Cardiac septum (tissue), 1 donor: ENCODE measurements at places on chromosomes 3 and 15. TPM values are rescaled to one million over a fixed set of nuclear protein-coding genes. Genes with fewer than 3 reads are reported as not detected.

SLC22A14 gene
- total RNA-seq = 0.24 TPM

ISY1 gene
- total RNA-seq = 23.9 TPM

ACTRT3 gene
- total RNA-seq = 0.57 TPM

PPP1R14D gene
- total RNA-seq = not detected

DNA sequence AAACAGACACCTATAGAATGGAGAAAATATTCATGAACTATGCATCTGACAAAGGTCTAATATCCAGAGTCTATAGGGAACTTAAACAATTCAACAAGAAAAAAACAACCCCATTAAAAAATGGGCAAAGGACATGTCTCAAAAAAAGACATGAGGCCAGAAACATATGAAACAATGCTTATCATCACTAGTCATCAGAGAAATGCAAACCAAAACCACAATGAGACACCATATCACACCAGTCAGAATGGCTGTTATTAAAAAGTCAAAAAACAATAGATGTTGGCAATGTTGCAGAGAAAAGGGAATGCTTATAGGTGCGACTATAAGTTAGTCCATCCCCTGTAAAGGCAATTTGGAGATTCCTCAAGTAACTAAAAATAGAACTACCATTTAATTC lies 11.4 kb upstream of the HDGFL3 start:
- no peak for DNase-seq

DNA sequence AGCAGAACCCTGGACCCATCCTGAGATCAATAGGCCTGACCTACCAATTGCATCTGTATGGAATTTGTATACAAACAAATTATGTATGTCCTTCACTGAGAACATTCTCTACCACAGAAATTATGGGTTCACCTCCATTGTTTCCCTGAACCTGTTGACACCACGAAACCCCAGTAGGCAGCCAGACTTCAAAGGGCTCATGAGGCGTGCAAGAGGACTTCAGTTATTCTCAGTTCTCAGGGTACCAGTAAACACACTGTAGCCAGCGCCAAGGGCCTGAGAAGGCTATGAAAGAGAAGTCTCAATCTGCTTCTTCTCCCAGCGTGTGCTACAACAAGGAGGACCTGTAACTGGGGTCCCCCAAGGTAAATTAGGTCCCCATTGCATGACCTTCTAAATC lies 254.9 kb upstream of the GOLGA6L4 start:
- no peak for DNase-seq

DNA sequence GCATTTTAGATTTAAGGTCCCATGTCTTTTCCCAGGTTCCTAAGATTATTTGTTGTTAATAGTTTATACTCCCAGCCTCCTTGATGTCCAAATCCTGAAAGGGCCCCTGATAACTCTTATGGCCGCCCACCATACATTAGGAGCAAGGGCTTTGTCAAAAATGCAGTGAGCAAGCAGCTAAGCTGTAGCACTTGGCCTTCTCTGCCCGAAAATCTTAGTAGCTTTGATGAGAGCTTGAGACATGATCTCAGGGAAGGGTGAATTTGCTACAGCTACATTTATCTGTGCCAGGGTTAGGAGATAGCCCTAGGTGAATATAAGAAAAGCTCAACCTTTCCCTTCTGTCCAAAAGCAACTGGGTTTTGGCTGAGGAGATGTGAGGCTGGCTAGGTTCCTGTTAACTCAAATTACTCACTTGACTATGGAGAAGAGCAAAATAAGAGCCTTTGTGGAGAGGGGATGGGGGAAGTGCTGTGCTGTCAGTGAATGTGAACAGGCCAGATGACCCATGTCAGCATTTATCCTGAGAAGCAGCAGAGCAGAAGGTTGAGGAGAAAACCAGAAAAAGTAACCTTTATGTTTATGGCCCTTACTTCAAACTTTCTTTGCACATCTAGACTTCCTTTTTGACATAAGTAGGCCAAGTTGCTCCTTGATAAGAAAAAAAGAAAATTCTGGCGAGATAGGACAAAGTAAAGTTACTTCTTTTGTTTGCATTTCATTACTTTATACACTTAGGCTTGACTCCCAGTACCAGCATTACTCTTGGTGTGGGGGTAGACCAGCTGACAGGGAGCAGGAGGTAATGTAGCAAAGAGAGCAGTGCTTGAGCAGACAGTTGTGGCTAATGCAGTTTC lies 21.1 kb downstream of the MAPK6 start:
- no peak for DNase-seq

- no peak for DNase-seq
Measured at GRCh38 chr3:64262574-64263114, 37.4 kb upstream of the PRICKLE2 start.

- DNase-seq = no peak
Measured at GRCh38 chr3:74591946-74592345, 22.5 kb downstream of the CNTN3 start.

DNA sequence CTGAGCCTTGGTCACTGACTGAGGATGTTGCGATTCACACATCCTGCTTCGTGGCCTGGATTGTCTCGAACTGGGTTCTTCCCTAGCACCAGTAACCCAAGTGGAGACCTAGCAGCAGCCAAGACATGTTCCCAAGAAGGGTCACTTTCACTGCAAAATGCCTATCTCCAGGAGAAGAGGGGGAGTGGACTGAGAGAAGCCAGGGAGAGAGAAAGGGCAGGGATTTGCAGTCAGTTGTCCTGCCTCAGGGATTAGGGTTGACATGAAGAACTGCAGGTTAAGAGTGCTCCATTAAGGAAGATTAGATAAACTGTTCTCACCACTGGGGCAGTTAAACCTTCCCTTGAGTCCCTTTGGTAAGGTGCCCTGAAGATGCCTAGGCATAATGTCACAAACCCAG lies 5.7 kb upstream of the CD276 start:
- DNase-seq = no peak

DNA sequence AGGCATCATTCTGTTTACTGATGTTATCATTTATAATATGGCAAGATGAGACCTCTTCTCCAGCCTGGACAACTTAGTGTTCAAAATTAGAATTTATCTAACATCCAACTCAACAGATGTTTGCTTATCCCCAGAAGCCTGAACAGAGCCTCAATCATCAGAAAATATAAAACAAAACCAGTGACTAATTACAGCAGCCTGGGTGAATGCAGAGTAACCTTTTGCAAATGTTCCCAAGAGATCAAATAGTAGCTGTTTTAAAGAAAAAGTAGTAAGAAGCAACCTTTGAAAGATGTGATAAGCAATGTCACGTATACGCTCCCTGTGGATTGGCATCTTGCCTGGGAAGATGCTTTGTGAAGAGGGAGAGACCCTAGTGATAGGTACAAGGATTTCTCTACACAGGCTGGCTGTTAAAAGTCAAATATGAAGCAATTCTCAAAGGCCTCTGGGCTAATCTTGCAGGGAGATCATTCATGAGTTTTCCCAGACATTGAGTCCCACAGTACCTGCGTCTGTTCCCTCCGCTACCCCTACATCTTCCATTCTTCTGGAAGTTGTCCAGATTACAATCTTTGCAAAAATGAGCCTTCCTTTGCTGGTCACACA lies 39.3 kb upstream of the PRICKLE2 start:
- DNase-seq = no peak
